ENCODE measurements at places on chromosomes 5 and 9.
A peak's percentile ranks its signal among the peaks of the same experiment; 100 is the strongest.

DNA sequence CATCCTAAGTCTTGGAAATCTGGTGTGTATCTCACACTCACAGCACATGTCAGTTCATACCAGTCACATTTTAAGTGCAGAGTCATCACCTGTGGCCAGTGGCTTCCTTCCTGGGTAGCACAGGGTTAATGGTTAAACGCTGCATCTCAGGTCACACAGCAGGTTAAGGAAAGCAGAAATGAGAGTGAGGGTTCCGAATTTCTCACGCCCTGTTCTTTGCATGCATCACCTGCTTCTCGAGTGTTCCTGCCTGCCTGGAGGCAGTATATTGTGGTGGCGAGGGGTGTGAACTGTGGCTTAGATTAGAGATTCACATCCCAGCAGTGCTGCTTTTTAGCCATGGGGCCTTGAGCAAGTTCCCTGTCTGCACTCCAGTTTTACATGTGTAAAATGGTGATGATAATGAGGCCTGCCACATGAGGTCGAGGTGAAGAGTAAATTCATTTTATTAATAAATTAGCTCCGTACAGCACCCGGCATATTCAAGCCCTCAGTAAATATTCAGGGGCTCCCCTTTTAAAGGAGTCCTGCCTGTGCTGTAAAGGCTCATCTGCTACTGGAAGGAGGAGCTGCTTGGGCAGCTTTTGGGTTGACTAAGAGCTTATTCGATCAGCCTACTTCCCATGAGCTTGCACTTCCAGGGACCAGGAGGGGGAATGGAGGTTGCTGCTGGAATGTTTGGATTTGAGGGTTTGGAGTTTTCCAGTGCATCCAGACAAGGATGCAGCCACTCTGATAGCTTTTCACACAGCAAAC, 61.1 kb upstream of the SAP30L start:
- no peak for DNase-seq

DNA sequence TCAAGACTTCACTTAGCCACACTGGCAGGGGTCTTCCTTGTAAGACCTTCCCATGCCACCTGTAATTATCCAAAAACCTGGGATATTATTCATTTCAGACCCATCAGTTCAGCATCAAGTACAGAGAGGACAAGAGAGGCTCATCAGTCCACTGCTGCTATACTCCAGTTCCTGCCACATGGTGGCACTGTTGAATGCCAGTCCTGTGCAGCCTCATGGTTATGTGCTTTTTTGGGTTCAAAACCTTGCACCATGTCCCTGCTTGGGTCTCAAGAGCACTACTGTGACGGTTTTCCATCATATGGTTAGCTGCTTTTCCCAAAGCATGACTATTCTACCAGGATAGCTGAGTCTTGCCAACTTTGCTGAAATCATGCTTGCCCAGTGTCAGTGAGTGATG, 8.5 kb downstream of the PTGS1 start:
- no peak for DNase-seq

DNA sequence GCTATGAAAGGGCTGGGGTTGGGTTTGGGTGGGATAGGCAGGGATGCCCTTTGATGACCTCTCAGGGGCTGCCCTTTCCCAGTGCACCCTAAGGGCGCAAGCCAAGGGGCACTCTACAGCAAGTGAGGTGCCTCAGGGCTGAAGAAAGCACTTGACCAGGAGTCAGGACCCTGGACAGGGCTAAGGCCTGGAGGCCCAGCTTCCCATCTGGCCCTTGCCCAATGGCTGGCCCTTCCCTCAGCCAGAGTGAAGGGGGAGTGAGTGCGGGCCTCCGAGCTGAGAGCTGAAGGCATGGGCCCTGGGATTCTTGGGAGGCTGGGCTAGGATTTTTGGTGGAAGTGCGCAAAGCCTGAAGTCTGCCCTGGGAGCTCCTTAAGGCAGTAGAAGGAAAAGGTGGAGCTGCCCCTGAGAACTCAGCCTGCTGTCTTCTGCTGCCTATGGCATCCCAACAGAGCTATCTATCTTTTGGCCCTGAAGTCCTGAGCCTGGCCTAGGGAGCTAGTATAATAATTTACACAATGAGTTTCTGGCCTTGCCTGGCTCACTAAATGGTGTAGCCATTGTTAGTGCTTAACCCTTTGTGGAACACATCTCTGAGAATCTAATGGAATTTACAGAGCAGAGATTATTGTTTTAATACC, 16.4 kb downstream of the JADE2 start:
- peak; percentile 49 for DNase-seq

- no peak for DNase-seq
These were observed 179.4 kb upstream of the SPEF2 start for GRCh38 chr5:35438288-35438687.

GRCh38 chr9:94153905-94154304, 69.6 kb downstream of the PTPDC1 start:
- no peak for DNase-seq

DNA sequence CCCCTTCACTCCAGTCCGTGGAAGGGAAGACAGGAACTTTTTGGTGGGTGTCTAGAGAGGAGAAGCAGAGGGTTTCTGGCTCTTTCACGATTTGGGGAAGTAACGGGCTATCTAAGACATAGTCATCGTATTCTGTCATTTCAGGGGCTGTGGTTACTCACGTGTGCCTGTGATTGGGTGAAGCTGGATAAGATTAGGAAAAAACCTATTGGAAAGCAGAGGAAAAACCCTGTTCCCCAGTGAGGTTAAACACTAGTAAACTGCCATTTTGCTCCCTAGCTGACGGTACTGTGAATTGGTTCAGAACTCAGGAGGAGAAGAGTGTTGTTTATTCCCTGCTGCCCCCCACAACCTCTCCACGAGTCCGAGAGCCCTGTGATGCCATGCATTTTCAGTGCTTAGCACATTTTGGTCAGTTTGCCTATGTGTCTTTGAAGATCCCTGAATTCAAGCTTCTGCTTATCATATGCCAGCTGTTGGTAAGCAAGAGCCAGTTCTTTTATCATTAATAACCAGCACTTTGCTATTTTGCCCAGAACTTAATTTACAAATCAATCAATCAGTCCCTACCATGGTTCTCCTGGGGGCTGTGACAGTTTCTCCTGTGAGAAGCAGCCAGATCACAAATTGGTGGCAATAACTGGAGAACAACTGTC, 45.1 kb upstream of the ROR2 start:
- no peak for DNase-seq

DNA sequence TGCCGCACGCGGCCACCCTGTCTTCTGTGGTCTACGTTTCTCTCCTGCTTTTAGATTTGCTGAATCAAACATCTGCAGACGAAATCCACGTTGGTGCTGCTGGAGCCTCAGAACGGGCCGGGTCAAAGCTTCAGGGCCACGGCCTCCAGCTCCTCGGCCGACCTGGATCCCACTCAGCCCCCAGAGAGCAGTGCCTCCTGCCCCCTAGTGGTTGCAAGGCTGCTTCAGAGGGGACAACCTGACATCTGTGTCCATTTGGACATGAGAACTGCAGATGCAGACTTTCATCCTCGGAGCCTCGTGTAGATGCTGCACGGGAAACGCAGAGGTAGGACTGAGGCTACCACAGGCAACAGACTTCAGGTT, 23.0 kb upstream of the SLC6A3 start:
- peak; percentile 51 for DNase-seq

GRCh38 chr5:7395432-7395946, 449 bp upstream of the ADCY2 start:
- DNase-seq = no peak

DNA sequence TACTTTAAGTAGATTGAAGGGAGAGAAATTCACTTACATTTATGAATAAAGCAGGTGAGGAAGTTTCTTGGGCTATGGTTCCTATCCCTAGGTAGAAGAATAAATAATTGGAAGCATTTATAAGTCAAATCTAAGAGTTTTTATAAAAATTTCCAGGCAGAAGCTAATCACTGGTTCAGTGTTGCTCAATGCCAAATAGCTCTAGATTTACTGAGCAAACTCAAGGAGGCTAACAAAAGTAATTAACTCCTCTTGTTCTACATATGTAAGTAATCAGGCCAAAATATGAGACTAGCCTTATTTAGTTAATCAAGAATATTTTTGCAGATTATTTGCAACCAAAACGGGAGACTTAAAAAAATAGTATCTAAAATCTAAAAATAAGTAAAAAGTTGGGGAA, 472.3 kb downstream of the PLK2 start:
- no peak for DNase-seq

GRCh38 chr5:149959406-149960236, 937 bp upstream of the SLC26A2 start:
- no peak for DNase-seq

GRCh38 chr9:76463211-76463610, 4.2 kb downstream of the GCNT1 start:
- DNase-seq = no peak

DNA sequence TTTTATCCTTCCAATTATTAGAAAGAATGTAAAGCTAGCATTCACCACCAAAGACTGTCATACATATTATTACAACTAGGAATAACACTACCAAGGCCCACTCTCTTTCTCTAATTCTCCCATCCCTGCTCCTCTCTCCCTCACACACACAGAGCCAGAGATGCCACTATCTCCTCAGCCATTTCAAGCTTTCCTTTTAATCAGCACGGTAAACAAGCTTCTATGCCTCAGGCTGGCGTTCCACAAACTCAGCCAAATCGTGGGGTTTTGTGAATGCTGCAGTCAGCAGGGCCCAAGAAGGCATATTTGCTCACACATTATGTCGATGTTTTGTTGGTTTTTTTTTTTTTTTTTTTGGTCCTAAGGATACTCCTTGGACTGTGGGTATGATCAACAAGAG, 979.9 kb upstream of the DMAC1 start:
- no peak for DNase-seq

DNA sequence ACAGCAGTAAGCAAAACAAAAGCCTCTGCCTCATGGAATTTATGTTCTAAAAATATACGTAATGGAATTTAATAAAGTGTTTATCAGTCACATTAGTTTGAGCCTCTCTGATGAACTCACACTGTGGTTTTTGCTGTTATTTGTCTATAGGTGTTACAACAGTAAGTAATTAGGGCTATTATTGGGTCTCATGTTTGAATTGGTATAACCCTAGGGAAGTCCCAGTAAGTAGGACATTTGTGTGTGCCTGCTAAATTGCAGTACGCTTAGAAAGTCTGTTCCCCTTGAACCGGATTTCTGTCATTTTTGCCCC, 197.6 kb downstream of the NR3C1 start:
- DNase-seq = no peak

- DNase-seq = no peak
These were observed 191.9 kb upstream of the GAS1 start for GRCh38 chr9:87139099-87139730.

DNA sequence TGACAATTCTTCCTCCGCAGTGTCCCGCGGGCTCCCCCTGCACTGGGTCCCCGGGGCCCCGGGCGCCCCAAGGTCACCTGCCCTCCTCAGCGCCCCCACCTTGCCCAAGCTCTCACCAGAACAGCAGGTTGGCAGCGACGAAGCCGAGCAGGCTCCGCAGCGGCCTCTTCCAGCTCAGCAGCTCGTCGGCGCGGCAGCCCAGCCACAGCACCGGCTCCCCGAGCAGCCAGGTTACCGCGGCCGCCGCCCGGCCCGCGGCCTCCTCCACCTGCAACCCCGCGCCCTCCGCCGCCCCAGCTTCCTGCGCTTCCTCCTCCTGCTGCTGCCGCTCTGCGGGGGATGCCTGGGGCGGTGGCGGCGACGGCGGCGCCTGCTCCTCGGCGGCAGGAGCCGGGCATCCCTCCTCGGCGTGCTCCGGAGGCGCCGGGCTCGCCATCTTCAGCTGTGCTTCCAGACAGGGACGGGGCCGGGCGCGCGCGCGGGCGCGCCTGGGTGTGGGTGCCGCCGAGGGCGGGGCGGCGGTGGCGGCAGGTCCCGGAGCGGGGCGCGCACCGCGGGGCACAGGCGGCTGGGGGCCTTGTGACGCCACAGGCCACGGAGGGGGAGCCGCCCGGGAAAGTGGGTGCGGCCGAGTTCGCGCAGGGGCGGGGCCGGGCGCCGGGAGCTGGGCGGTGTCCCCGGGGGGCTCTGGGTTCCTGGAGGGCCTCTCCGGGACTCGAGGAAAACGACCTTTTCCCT, at the start of gene RETREG1:
Gene RETREG1, minus strand, starts transcription at position 462 of the 738 bp plus-strand sequence. Its CDS starts 26 bp downstream, at position 436.
- DNase-seq = peak; percentile 76

- DNase-seq = no peak
These were observed 1.2 kb upstream of the ADGRV1 start for GRCh38 chr5:90557391-90557790.

GRCh38 chr5:93590493-93590892, 7.5 kb downstream of the NR2F1 start:
- no peak for DNase-seq

DNA sequence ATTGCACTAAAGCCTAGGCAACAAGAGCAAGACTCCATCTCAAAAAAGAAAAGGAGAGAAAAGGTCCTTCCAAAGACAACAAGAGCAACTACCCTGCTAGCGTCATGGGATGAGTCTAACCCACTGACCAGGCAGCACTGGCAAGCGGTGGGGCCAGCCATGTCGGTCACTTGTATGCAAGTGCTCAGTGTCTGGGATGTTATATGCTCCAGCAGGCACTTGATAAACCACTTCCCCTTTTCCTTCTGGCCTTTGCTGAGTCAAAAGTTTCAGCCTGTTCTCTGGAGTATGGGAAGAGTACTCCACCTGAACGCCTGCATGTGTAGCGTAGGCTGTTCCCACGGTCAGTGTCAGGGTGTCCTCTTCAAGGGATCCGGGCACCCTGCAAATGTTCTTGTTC, 9.2 kb upstream of the MXD3 start:
- peak; percentile 42 for DNase-seq

- no peak for DNase-seq
These were observed 557.3 kb upstream of the SEMA6A start for GRCh38 chr5:117131876-117132275.

DNA sequence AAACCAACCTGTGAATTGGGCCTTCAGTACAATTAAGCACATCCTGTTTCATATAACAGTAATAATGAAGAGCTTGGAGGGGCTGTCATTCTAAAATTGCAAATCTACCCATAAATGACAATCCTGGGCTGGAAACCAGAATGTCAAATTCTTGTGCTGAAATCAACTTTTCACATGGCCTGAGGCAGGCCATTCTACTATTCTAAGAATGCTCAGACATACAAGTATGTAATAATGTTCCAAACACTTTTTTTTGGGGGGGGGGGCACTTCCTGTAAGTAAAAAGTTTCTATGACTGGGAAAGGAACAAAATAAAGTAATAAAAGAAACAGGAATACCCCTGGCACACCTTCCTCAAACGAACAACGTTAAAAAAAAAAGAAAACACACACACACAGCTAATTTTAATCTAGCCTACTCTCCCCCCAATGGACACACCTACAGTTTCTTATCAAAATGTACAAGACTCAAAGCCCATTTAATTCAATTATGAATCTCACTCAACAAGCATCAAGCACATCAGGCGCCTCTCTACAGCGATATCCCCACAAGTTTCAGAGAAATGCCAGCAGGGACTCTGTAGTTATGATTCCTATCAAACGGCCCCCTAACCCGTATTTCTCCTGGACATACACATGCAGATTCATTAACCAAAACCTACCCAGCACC, 1.4 kb downstream of the ETF1 start:
- no peak for DNase-seq
